NAMALWA (cell line): ENCODE measurements at places on chromosomes 2 and 18.
A peak's percentile ranks its signal among the peaks of the same experiment; 100 is the strongest.

DNA sequence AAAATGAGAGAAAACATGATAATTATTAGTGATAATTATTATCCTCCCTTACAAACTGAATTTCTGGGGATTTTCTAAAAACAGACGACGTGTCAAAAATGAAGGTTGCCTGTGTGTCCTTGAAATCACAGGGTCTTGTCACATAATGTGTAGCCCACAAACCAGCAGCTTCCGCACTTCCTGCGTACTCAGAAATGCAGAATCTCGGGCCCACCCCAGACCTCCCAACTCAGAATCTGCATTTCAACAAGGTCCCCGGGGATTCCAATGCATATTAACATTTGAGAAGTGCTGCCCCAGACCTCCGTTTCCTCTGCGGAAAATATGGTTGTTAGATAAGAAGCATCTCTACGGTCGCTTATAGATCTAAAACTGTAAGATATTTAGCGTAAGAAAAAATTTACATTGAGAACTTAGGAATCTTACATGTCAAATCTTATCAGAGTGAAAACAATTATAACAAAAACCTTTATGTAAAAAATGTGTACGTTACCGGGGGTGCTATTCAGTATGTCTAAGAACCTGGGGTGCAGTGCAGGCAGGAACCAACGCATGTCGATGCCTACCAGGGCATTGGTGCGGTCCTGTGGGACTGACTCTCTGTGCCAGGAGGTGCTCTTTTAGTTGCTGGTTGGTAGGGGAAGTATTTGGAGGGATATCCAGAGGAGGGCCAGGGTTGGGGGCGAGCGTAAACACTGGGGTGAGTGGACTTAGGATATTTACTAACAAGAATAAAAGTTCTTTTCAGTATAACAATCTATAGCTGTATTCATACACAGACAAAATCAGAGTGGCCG, 15.2 kb downstream of the CDKL4 start:
- no peak for DNase-seq

DNA sequence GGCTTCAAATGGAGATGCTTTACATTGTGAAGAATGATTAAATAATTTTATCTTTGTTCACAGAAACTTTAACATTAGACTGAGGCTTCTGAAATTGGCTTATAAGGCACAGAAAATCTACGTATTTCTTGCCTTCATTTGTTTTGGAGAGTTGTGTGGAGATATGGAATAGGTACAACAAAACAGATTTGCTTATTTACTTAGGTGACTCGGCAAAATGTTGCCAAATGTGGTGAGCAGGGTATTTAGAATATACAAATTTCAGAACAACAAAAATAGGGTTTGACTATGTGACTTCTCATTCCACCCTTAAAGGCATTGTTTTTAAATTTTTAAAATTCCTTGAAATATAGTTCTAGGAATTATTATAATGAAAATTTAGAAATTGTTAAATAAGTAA, 134.2 kb downstream of the KCNJ3 start:
- no peak for DNase-seq

- no peak for DNase-seq
These were observed 87.9 kb upstream of the ATG16L1 start for GRCh38 chr2:233163486-233164103.

DNA sequence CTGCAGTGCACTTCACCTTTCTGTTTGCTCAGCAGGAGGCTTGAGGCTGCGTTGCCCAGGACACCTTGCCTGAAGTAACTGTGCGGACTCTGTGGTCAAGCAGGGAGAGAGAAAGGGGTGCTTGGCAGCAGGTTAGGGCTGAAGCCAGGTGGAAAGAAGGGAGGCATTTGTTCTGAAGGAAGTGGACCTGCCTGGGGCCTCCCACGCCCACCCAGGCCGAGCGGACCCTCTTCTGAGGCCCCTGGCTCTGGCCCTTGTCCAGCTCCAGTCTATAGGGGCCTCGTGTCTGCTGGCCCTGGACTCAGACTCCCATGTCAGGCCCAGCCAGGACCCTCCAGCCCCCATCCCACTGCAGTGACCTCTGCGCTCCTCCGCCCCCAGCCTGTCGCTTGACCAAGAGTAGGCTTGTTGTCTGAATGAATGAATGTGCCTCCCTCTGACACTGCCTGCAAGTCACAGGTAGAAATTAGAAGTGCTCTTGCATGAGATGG, 2.5 kb downstream of the SNED1 start:
- no peak for DNase-seq

- DNase-seq, result no peak
These were observed 6.1 kb downstream of the FBXO11 start for GRCh38 chr2:47899915-47900816.

GRCh38 chr18:5744659-5745058, 150.7 kb downstream of the TMEM200C start:
- no peak for DNase-seq

- no peak for DNase-seq
These were observed 41.6 kb upstream of the RALBP1 start for GRCh38 chr18:9433671-9434121.

DNA sequence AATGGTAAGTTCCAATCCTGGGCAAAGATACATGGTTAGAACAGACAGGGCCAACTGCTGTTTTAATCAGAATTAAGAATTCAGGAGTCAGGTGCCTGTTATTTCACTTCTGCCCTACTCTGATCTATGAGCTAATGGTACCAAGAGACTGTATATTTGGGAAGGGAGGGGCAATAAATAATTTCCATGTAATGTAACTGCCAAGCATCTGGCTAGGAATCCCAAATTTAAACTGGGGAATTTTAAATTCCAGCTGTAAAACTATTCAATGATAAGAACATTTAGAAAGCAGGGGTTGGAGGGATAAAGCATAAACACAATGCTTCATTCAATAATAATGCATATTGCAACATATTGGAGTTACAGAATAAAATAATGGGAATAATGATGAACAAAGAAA, 49.7 kb downstream of the SCN7A start:
- no peak for DNase-seq

- DNase-seq, result no peak
These were observed 14.6 kb downstream of the SCLY start for GRCh38 chr2:238075397-238075796.

- peak; percentile 5 for DNase-seq
These were observed 81.1 kb downstream of the TRIB2 start for GRCh38 chr2:12797815-12798214.

- DNase-seq, result no peak
These were observed 216.5 kb downstream of the KLHL29 start for GRCh38 chr2:23601301-23601965.

DNA sequence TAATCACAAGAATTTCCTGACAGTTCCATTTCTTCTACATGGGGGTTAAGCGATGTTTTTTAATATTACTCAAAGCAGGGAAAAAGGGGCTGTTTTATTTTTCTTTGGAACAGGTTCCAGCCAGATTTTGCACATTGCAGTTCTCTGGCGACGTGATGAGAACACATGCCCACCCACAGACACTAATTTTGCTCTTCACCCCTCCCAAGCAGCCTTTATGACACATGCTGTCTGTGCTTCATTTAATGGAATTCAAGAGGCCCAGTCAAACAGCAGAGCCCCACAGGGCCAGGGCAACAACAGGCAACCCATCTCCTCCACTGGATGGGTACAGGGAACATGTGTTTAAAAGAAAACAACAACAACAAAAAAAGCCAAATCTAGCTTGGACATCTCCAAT, 70.8 kb downstream of the SPRED2 start:
- DNase-seq, result no peak

- DNase-seq, result no peak
These were observed 10.5 kb downstream of the SLC66A2 start for GRCh38 chr18:79940814-79941472.

DNA sequence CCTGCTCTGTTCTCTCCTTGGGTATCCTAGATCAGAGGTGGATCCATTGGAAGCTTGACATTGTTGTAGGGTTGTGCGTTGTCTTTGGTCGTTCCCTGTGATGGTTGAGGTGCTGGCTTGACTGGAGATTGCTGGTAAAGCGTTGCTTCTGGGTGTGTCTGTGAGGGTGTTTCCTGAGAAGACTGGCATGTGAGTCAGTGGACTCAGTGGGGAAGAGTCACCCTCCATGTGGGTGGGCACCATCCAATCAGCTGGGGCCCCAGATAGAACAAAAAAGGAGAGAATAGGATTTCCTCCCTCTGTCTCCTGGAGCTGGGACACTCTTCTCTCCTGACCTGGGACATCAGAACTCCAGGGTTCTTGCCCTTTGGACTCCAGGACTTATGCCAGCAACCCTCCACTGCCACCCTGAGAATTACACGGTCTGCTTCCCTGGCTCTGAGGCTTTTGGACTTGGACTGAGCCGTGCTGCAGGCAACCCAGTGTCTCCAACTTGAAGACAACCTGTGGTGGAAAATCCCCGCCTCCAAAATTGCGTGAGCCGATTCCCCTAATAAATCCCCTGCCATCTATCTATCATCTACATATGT, 14.8 kb upstream of the REEP1 start:
- no peak for DNase-seq

GRCh38 chr2:74924463-74925265, 33.8 kb upstream of the POLE4 start:
- DNase-seq, result no peak

DNA sequence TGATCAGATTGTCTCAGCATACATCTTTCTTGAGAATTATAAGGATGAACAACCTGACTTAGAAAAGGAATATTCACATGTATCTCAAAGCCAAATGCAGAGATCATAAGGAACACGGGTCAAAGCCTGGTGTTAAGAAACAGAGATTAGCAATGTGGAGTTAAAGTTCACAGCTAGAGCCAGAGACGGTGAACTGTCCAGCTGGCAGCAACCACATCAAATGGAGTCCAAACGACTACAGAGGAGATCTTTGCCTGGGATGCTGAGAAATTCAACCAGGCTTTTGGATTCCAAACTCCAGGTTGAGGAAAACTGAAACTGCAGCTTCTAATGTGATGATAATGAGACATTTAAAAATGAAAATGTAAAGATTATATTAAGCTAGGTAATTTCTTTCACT, 939.9 kb upstream of the NXPH2 start:
- DNase-seq, result no peak

DNA sequence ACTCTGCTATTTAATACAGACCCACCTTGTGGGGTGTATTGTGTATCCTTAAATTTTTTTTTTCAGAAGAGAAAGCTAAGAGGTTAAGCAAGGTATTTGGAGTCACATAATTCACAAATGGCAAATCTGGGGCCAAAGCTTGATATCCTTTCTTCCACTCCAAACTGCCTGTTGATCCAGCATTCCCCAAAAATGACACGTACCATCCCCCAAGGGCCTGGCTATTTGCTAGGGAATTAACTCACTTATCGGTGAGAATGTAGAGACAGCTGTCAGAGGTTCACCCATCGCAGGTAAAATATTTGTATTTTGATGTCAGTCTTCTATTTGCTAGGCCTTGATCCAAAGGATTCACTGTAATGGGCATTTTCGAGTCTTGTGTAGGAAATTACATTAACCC, 103.6 kb upstream of the FZD7 start:
- no peak for DNase-seq

DNA sequence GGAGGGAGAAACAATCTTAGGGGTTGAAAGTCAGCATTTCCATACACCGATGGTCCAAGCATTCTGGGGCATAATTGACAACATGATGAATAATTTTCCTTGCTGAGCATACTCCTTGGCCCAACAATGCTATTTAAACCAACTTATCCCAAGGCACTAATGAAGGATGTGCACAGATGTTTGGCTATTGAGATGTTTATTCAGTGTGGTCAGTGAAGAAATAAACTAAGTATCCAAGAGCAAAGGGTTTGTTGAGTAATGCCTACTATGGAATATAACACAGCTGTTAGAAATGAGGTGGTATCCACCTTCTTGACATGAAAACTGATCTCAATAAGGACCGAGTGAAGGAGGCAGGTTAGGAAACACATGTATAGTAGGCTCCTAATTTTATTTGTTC, 53.9 kb upstream of the RAB6D start:
- DNase-seq, result no peak

GRCh38 chr2:70768590-70769085, 638 bp upstream of the ADD2 start:
- no peak for DNase-seq

GRCh38 chr2:115572746-115573145, 1130.3 kb downstream of the DPP10 start:
- DNase-seq, result no peak

- DNase-seq, result no peak
These were observed 416.7 kb downstream of the ARHGAP15 start for GRCh38 chr2:143545949-143546255.

DNA sequence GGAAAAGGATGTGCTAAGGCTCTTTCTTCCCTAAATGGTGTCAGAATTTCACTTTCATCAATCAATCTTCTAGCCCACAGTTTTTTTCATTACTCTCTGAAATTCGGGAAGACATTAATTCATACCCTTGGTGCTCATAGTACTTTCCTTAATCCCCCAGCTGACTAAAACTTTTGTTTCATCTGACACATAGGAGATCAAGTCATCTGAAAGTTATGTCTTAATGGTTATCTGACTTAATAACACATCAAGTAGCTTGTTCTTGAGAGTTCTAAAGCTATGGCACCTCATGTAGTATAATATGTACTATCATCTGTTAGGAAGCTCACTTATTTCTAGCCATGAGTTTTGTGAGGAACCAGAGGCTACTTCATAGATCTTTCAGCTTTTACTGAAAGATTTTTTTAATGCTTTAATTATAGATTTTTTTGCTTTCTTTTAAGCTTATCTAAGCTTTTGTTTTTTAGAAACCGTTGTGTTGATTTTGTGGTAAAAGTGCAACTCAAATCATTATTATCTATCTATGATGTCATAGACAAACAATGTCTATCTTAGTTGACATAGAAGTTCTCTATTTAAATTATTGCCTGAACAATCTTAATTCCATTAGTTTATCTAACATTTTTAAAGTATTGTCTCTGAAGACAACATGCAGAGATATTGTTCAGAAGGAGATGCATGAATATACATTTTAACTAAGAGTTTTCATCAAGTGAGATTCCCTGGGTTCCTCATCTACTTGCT, 93.6 kb upstream of the UBXN4 start:
- no peak for DNase-seq

GRCh38 chr2:217944923-217945322, 57.9 kb downstream of the TNS1 start:
- no peak for DNase-seq

DNA sequence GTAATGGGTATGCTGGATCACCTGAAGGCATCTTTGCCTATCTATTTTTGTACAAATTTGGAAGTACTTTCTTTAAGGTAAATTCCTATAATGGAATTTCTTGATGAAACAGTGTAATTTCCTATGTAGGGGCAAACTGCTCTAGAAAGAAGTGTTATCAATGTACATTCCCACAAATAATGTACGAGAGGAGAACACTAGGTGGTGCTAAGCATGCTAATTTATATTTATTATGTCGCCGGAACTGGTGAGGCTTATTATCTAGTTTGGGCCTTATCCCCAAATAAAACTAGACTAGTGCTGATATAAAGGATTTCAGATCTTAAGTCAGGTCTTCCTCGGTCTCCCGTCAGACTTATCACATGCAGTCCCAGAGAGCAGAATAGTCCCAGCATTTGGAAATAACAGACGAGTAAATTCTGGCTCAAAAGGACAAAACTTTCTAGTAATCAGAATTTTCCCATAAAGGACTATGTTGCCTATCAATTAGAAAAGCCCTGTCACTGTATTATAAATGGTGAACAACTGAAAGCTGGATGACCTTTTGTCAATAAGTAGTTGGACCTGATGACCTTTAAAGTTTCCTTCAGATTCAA, 86.9 kb upstream of the RBBP8 start:
- DNase-seq, result peak; percentile 40

- DNase-seq, result peak; percentile 1
These were observed 91.4 kb downstream of the COL6A3 start for GRCh38 chr2:237322564-237322963.

- no peak for DNase-seq
These were observed 63.0 kb upstream of the COX7A2L start for GRCh38 chr2:42424033-42424432.

GRCh38 chr2:199509403-199509802, 51.7 kb upstream of the SATB2 start:
- DNase-seq, result peak; percentile 8
